ENCODE measurements at places on chromosomes 16 and 17.

DNA sequence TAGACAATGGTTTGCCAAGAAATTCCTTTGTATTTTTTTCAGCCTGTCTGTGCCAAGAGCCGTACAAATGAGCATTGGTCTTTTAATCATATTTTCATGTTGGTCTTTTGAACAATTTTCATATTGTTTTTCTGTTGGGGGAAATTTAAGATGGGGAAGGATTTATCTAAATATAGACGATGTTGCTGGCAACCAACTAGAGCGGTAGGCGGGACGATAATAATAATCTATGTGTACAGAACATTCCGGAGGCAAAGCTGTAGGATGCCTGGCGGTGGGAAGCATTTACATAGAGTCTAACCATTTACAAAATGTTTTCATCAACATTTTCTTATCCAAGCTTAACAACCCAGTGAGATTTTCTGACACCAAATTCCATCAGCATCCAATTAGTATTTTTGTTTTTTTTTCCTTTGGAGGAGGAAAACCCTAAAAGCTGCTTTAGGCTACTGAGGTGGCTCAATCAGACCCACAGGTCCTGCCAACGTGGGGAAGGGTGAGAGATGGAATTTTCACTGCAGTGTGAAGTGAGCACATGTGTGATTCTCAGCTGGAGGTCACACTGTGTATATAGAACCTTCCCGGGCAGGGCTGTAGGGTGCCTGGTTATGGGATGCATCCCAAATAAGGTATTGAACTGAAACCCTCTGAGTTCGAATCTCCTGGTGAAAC lies 11.7 kb upstream of the SEC14L1 start:
- DNase-seq = no peak

- no peak for DNase-seq
Measured at GRCh38 chr17:45345554-45346215, 28.9 kb upstream of the MAP3K14 start.

- no peak for DNase-seq
Measured at GRCh38 chr17:71213936-71214335, 906.9 kb upstream of the SOX9 start.

- no peak for DNase-seq
Measured at GRCh38 chr17:64231567-64232141, 31.4 kb downstream of the TEX2 start.

DNA sequence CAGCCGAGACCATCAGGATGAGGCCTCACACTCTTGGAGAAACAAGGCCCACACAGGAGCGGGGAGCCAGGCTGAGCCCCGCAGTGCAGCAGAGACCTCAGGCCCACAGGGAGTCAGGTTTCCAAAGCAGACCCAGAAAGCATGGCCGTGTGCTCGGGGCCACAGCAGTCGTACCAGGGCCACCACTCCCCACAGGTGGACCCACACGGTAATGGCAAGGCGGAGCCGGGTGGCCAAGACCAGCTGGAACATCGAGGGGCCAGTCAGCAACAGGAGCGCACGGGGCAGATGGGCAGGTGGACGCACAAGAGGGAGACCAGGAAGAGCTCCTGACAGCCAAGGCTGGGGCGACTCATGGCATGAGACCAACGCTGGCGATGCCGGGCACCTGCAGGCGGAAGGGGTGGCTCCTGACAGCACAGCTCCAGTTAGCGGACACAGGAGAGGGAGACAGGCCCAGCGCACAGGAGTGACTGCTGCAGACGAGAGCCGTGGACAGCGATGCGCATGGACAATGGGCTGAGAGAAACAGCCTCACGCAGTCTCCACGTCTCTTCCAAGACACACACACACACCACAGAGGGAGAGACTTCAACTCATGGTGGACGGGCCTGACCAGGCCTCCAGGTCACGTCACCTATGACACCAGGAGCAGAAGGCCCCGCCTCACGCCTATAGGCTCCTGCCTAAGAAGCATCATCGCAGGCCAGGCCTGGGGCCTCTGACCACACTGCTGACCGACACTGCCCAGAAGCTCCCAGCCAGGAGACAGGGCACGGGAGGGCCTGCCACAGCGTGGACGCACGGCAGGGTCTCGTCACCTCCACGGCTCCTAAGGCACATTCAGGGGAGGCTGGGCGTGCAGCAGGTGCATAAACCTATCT lies 58.6 kb downstream of the ZNF778 start:
- DNase-seq = no peak

DNA sequence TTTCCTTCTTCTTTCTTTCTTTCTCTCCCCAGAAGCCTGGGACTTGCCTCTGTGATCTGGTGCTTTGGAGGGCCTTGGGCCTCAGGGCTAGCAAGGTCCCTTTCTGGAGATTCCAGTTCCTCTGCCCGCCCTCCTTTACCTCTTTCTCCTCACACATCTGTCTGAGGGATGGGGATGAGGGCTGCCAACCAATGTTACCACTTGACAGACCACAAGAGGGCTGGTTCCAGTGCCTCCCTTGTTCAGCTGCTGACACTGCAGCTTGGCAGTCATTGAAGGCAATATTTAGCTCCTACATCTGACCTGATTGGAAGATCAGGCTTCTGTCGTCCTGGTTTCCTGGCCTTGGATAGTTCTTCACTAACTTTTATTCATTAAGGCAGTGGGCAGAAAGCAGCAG lies 3.6 kb upstream of the ZNF652 start:
- DNase-seq = peak; percentile 58

DNA sequence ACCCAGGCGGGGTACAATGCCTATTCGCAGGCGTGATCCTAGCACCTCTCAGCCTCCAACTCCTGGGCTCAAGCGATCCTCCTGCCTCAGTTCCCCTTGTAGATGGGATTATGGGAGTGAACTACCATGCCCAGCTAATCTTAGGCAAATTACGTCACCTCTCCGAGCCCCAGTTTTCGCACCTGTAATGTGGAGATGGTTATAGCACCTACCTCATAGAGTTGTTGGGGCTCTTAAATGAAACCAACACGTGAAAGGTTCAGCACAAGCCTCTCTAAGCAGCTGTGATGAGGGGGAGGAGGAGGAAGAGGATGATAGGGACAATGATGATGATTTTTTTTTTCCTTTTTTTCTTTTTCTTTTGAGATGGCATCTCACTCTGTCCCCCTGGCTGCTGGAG lies 59.9 kb downstream of the ABR start:
- DNase-seq = no peak

GRCh38 chr17:45722161-45722560 lies 62.0 kb upstream of the CRHR1 start:
- no peak for DNase-seq

- DNase-seq = no peak
Measured at GRCh38 chr17:70780031-70780430, 610.7 kb downstream of the KCNJ2 start.

GRCh38 chr17:59695945-59696681 lies 11.1 kb downstream of the PTRH2 start:
- DNase-seq = no peak

GRCh38 chr17:76204277-76204676 lies 36.0 kb downstream of the RNF157 start:
- DNase-seq = no peak

GRCh38 chr17:82414548-82415281 lies 3.4 kb upstream of the HEXD start:
- DNase-seq = peak; percentile 64

- no peak for DNase-seq
Measured at GRCh38 chr16:35306915-35307314, 1847.5 kb downstream of the TP53TG3F start.

GRCh38 chr17:69763503-69763902 lies 311.5 kb upstream of the KCNJ16 start:
- DNase-seq = no peak

DNA sequence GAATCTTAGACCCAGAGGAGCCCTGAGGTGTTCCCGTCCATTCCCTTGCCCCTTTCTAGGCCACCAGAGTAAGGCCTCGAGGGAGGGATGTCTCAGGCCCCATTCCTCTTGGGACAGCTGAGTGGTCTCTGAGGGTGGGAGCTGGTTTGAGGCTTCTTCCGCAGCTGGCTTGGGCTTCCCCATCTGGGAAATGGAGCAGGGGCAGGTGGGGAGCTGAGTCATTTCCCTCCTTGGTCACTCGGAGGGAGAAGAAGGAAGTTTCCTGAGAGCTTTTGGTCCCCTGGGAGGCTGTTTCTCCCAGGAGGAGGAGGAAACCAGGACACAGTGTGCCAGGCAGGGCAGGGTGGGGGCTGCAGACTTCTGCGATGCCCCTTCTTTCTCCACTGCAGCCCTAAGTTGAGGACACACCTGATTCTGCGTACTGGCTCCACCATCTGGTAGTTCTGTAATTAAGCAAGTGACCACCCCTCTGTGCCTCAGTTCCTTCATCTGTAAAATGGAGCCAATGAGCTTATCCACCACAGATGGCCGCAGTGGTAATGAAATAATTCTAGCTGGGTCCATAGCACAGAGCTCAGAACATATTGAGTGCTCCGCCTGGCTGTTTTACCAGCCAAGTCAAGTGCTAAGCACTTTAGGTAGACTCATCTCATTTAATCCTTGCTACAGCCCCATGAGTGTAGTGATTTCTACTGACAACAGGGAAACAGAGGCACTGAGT lies 1.6 kb upstream of the KCNJ12 start:
- DNase-seq = peak; percentile 52

- DNase-seq = no peak
Measured at GRCh38 chr17:80071116-80071841, 30.1 kb upstream of the GAA start.

DNA sequence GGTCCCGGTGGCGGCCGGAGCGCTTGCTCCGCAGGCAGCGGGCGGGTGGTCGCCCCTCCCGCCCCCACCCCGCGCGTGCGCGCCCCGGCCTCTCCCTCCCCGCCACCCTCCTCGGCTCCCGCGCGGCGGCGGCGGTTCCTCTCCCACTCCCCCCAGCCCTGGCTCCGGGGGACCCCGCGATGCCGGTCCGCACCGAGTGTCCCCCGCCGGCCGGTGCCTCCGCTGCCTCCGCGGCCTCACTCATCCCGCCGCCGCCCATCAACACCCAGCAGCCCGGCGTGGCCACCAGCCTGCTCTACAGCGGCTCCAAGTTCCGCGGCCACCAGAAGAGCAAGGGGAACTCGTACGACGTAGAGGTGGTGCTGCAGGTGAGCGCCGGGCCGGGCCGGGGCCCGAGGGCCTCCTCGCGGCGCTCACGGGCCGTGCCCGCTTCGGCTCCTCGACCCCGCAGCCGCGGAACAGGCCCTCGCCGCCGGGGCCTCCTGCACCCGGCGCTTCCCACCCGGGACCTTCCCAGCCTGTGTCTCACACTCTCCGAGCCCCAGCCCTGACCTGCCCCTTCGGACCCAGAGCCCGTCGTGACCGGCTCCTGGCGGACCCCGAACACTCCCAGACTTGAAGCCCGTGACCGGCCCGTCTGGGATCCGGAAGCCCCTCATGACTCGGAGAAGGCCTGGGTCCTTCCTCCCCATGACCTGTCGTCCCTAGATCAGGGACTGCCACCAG lies 490 bp downstream of the GID4 start:
- peak; percentile 60 for DNase-seq

DNA sequence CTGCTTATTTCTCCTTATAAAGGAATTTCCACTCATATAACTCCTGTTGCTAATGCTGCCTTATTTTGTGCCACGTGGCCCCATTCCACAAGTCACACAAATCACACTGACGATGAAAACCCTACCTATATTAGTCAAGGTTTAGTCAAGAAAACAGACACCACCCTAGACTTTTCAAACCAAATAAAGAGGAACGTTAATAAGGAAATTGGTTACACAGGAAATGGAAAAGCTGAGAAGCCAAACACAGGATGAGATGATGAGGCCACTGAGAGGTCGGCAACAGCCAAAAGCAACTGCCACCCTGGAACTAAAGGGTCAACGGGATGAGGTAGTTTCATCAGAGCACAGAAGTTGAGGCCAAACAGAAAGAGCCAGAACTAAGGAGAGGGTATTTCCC lies 47.3 kb upstream of the ALOX12 start:
- no peak for DNase-seq

- no peak for DNase-seq
Measured at GRCh38 chr17:61805399-61805798, 57.9 kb downstream of the BRIP1 start.

- DNase-seq = no peak
Measured at GRCh38 chr17:34153991-34154390, 101.1 kb upstream of the CCL2 start.

GRCh38 chr17:17667231-17667630 lies 14.0 kb upstream of the RAI1 start:
- peak; percentile 48 for DNase-seq

DNA sequence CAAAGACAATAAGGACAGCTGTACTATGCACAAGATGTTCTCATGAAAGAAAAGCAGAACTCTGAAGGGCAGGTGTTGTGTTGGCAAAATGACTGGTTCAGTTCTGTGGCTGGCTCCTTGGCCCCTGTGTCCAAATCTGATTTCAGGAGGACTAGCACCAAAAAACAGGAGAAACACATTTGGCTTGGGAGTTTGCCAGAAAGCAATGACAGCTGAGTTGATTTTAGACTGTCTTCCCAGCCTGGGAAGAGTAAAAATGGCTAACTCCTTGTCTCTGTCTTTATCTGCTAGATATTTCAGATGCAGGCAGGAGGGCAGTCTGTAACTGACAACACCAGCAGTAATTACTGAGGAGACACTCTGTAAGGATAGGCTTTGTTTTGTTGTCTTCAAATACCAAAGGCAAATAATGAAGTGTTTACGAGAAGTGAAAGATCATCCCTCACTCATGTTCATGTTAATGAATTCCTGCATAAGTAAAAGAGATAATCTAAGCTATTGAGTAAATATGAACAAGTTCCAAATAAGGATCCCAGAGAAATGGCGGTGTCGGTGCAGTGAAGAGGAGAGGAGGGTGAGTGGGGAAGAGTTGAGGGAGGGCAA lies 989.0 kb downstream of the CDH11 start:
- DNase-seq = peak; percentile 56

DNA sequence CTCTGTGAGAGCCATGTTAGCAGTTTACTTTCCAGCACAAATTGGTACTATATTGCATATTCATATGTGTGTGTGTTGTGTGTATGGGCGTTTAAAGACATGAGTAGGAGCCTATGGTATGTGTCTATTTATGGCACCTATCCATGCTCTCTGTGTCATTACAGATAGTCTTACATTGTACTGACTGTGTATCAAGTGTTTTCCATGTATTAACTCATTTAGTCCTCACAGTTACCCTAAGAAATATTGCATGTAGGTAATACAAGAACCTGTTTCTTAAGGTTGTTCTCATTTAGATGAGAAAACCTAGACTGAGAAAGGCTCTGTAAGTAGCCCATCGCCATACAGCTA lies 1.6 kb downstream of the ALG1 start:
- no peak for DNase-seq

GRCh38 chr16:4115209-4115948 lies 863 bp downstream of the ADCY9 start:
- DNase-seq = no peak

GRCh38 chr17:80872501-80873306 lies 118.9 kb upstream of the CHMP6 start:
- no peak for DNase-seq

- peak; percentile 87 for DNase-seq
Measured at GRCh38 chr16:81784072-81784795, 5.1 kb downstream of the PLCG2 start.

GRCh38 chr17:970364-970763 lies 9.2 kb downstream of the NXN start:
- no peak for DNase-seq

- no peak for DNase-seq
Measured at GRCh38 chr17:78763561-78763960, 18.5 kb downstream of the CYTH1 start.
